Adrenal gland (tissue), 19 donors: ENCODE measurements at places on chromosomes 6 and 20.

DNA sequence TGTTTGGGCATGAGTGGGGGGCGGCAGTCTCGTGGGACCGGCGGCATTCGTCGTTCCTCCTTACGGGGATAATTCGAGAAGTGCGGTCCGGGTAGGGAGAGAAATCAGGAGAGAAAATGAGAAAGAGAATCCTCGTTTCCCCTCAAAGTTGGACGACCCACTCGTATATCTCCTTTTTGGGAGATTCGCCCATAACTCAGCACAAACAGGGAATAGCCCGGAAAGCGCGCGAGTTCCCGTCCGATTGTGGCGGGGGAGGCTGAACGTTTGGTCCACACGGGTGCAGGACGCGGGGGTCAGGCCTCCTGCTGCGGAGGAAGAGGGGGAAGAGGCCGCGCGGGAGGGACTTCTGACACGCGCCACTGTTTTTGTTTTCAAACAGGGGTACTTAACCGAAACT lies 42.4 kb downstream of the POPDC3 start:
- H3K27me3 ChIP-seq = peaks cover 7% of the 10 kb centered on the region
- no peak overlapping the region for H3K27ac ChIP-seq
- DNase-seq = no peak
- H3K36me3 ChIP-seq = no peaks in the 10 kb centered on the region
- H3K4me3 ChIP-seq = peak overlapping the region; percentile 71
- H3K4me1 ChIP-seq = peaks cover 7% of the 10 kb centered on the region

- H3K27ac ChIP-seq = no peak overlapping the region
- no peaks in the 10 kb centered on the region for H3K27me3 ChIP-seq
- H3K36me3 ChIP-seq = no peaks in the 10 kb centered on the region
- H3K4me3 ChIP-seq = no peak overlapping the region
These were observed 47.7 kb upstream of the PLCB4 start for GRCh38 chr20:9021216-9021615.

- no peaks in the 10 kb centered on the region for H3K36me3 ChIP-seq
- H3K27ac ChIP-seq = no peak overlapping the region
- H3K27me3 ChIP-seq = no peaks in the 10 kb centered on the region
- no peaks in the 10 kb centered on the region for H3K4me1 ChIP-seq
These were observed 702.7 kb downstream of the EYS start for GRCh38 chr6:65004283-65004682.

- no peak for DNase-seq
- H3K36me3 ChIP-seq = no peaks in the 10 kb centered on the region
- no peak overlapping the region for H3K4me3 ChIP-seq
- no peaks in the 10 kb centered on the region for H3K4me1 ChIP-seq
These were observed 1034.9 kb downstream of the EYS start for GRCh38 chr6:64672131-64672530.

- H3K36me3 ChIP-seq = no peaks in the 10 kb centered on the region
- H3K27ac ChIP-seq = no peak overlapping the region
- peaks cover 7% of the 10 kb centered on the region for H3K4me1 ChIP-seq
- H3K4me3 ChIP-seq = no peak overlapping the region
These were observed 11.0 kb downstream of the TSPYL1 start for GRCh38 chr6:116268589-116269293.

DNA sequence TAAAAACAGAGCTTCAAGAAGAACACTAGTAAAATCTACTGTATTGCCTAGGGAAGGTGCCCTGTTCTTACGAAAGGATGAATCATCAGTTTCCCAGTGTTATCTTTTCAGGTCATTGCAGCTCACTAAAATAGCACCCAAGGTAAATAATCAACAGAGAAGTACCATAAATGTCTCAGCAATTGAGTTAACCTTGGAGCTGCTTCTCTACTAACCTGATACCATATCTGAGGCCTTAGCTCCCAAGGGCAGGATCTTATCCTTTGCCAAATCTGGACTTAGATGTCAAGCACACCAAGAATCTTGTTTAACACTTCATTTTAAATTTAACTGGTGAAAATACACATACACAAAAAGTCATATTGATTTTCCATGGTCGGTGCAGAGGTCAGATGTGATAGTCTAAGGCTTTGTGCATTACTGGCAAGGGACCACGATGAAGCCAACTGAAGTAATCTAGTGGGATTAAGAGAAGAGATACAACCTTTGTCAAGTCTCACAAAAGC lies 81.5 kb downstream of the EDN1 start:
- no peaks in the 10 kb centered on the region for H3K36me3 ChIP-seq
- H3K4me1 ChIP-seq = peaks cover 10% of the 10 kb centered on the region
- H3K27ac ChIP-seq = no peak overlapping the region
- no peaks in the 10 kb centered on the region for H3K27me3 ChIP-seq
- no peak for DNase-seq

DNA sequence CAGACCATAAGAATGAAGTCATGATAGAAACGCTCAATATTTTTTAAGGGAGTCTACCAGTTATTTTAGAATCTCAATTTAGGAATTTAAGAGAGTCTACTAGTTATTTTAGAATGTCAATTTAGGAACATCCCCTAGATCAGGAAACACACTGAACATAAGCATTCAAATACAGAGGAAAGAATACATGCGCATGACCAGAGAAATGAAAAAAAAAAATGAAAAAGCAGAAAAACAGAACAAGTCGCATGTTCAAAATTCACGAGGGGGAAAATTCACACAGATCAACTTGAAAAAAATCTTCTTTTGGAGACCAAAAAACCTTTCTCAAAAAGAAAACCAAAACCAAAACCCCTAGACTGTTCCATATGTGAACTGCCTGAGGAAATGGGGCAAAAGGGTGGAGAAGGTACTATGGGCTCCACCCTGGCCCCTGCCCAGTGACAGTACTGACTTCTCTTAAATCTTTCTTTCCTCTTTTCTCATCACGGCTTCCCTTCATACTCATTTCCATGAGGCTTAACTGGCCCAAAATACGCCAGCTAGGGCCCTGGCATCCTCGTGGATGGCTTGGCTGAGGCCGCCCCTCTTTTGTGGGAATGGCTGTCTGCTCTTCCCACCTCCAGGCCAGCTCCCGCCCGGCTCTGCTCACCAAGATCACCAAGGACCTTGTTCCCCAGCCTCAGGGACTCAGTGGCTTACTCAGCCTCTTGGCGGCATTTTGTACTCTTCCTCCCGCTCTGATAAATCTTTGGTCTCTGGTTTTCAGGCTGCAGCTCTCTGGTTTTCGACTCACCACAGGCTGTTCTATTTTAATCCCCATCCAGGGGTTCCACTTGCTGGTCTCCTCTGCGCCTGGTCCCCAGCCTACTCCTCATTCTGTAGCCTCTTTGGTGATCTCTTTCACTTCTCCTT lies 11.2 kb downstream of the ZBTB2 start:
- peaks cover 23% of the 10 kb centered on the region for H3K4me1 ChIP-seq
- peak; percentile 48 for DNase-seq
- no peaks in the 10 kb centered on the region for H3K36me3 ChIP-seq
- H3K27ac ChIP-seq = peak overlapping the region; percentile 13

- no peak overlapping the region for H3K4me3 ChIP-seq
- H3K27me3 ChIP-seq = no peaks in the 10 kb centered on the region
- no peaks in the 10 kb centered on the region for H3K36me3 ChIP-seq
- DNase-seq = no peak
These were observed 13.4 kb downstream of the CRISP1 start for GRCh38 chr6:49852975-49853374.

DNA sequence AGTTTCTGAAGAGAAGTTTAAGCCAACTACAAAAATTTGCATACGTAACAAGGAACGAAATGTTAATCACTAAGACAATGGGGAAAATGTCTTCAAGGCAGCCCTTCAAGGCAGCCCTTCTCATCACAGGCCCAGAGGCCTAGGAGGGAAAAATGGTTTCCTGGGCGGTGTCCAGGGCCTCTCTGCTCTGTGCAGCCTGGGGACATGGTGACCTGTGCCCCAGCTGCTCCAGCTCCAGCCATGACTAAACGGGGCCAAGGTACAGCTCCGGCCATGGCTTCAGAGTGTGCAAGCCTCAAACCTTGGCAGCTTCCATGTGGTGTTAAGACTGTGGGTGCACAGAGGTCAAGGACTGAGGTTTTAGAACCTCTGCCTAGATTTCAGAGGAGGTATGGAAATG lies 325.1 kb downstream of the FRK start:
- DNase-seq = no peak
- no peaks in the 10 kb centered on the region for H3K27me3 ChIP-seq
- no peaks in the 10 kb centered on the region for H3K36me3 ChIP-seq
- no peak overlapping the region for H3K4me3 ChIP-seq
- no peak overlapping the region for H3K27ac ChIP-seq

DNA sequence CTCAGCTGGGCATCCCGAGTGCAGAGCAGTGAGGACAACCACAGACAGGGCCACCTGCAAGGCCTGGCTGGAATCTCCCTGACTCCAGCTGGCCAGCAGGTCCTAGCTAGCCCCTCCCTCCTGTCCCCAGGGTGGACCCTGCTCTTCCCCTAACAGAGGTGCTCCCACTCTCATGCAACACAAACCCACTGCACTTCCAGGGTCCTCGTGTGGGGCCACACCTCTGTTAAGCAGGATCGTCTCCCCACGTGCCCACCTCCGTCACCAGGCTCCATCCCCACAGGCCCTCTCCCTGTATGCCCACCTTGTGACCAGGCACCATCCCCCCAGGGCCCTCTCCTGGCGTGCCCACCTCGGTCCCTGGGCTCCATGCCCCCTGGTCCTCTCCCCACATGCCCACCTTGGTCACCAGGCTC lies 17.3 kb downstream of the TAF4 start:
- H3K27ac ChIP-seq = no peak overlapping the region
- H3K27me3 ChIP-seq = no peaks in the 10 kb centered on the region
- DNase-seq = peak; percentile 10
- H3K4me3 ChIP-seq = no peak overlapping the region

DNA sequence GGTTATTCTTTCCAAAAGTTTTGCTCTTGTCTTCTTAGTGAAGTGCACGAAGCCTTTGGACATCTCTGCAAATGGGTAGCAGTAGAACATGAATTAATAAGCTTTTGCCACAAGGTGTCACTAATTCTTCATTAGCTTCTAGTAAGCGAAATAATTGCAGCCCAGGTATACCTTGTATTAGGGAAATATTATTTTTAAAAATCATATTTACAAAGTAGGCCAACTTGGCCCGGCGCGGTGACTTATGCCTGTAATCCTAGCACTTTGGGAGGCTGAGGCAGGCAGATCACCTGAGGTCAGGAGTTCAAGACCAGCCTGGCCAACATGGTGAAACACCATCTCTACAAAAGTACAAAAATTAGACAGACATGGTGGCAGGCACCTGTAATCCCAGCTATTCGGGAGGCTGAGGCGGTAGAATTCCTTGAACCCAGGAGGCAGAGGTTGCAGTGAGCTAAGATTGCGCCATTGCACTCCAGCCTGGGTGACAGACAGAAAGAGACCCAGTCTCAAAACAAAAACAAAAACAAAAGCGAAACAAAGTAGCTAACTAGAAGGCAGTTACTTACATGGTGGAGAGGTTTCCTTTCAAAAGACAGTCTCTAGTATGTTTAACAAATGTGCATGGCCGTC lies 8.8 kb upstream of the RSPH3 start:
- H3K4me3 ChIP-seq = no peak overlapping the region
- no peak overlapping the region for H3K27ac ChIP-seq
- H3K27me3 ChIP-seq = no peaks in the 10 kb centered on the region
- no peaks in the 10 kb centered on the region for H3K4me1 ChIP-seq
- no peak for DNase-seq
- no peaks in the 10 kb centered on the region for H3K36me3 ChIP-seq
